ENCODE measurements at places on chromosomes 11 and 22.

DNA sequence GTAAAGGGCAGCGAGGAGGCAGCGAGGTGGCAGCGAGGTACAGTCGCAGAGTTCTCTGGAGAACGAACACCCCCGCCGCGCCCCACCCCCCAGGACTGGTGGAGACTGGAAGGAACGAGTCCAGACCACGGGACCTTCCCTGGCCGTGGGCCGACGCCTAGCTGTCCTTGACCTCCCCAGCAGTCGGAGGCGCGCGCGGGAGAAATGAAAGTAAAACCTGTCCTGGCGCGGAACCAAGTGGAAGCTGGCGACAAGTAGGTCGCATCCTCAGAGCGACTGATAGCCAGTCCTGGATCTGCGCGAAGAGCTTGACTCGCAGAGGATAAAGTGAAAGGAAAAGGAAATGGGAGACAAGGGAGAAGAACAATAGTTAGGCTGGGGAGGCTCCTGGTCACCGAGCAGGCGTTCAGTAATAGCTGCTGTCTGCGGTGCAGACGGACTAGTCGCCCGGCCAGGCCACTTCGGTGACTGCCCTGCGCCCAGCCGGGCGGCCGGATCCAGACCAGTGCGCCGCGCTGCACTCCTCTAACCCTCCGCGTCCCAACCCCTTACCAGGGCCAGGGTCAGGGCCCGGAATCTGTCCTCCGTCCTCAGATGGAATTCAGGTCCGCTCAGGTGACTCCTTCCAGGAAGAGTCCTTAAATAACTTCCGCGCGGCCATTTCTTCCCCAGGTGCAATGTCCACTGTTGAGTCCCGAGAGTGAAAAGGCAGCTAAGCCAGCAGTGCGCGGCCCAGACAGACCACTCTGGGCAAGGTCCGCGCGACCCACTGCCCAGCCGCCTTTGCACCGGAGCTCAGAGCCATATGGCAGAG lies 1.9 kb upstream of the ADM start:
- peak; percentile 48 for DNase-seq

DNA sequence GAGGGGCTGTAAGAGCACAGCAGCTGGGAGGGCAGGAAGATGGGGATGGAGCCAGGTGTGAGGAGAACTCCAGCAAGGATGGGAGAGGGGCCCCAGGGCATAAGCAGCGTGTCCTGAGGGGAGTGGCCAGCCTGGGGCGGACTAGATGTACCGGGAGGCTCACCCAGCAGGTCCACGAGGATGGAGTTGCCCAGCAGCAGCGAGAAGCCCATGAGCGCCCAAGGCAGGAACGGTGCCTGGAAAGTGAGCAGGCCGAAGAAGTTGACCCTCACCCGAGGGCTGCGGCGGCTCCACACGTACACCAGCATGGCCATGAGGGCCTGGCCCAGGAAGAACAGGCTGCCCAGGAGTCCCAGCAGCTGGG lies 1.3 kb downstream of the DERL3 start:
- no peak for DNase-seq

GRCh38 chr11:2342557-2342956 lies 34.6 kb upstream of the CD81 start:
- no peak for DNase-seq

DNA sequence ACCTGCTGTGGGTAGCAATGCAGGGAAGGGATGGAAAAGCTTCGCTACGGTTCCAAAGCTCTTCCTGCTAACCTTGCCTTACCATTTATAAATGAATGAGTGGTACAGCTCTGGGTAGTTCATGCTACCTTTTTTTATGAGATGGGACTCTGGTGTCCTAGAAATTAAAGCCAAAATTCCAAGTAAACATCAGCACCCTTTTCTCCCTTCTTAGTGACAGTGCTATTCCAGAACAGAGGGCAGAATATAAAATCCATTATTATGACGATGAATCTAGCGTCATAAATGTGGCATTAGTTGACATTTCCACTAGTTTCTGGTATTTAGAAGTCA lies 447 bp upstream of the SVIP start:
- no peak for DNase-seq

DNA sequence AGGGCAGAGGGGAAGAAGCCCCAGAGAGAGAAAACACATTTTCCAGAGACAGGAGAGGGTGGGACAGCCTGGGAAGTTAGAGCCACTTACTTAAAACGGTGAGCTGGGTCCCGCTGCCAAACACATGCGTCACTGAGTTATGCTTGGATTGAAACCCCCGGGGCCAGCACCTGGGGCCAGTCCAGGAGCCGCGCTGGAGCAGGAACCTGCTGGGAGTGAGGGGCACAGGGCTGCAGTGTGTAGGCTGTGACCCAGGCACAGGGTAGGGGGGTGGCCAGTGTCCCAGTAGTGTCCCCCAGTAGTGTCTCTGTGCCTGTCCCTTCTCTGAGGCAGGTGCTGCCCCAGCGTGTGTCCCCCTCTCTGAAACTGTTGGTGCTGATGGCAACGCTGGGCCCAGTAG lies 5.2 kb downstream of the IGLL1 start:
- no peak for DNase-seq

DNA sequence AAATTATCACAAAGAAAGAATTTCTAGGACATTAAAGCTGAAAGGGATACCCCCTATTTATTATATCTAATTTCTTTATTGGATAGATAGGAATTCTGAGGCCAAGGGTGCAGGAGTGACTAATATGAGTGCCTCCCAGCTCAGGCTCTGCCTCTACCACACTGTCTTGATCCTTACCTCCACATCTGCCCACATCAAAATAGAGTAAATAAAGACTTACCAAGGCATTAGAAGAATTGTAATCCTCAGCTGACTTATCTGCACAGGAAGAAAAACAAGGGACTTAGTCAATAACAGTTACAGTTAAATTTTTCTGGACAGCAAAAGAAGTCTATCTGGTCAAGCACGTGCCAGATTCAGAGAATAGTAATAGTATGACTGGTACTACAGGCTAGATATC lies 72.6 kb upstream of the GDPD4 start:
- peak; percentile 31 for DNase-seq

DNA sequence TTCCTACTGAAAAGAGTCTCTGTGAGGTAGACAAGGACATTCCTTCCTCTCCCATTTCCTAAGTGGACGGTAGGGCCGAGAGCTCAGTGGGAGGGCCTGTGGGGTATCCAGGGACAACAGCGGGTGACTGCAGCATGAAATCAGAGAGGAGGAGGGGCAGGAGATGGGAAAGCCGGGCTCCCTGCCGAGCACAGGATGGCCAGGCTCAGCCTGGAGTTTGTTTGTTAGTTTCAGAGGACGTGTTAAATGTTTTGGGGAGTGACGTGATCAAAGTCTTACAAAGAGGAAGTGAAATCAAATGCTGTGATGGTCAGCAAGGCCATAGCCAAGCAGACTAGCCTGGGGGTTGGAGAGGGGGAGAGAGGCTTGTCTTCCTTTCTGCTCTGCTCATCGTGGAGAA lies 152.7 kb downstream of the ADAMTS15 start:
- peak; percentile 84 for DNase-seq

DNA sequence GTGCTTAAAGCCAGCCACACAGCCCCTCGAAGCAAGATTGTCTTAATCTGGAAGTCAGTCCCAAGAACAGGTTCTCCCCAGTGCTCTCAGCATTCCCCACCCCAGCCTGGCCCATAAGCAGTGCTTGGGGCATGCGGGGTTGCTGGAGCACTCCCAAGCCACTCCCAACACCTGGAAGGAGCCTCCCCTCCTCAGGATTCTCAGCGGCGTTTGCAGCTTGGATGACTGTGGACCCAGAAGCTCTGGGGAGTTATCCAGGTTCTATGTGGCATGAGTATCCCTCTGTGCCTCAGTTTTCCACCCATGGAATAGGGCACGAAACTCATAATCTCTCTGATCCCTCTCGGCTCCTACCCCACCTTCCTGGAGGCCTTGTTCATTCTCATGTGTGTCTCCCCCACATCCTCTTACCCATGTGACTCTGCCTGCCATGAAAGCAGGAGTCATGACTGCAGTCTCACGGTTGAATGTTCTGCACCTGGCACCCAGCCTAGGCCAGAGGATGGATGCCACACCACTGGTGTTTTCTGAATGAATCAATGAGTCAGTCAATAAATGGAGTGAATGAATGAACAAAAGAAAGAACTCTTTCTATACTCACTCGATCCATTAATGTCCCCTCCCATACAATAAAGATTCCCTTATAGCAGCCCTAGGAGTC lies 33.4 kb upstream of the WNT7B start:
- DNase-seq: no peak

DNA sequence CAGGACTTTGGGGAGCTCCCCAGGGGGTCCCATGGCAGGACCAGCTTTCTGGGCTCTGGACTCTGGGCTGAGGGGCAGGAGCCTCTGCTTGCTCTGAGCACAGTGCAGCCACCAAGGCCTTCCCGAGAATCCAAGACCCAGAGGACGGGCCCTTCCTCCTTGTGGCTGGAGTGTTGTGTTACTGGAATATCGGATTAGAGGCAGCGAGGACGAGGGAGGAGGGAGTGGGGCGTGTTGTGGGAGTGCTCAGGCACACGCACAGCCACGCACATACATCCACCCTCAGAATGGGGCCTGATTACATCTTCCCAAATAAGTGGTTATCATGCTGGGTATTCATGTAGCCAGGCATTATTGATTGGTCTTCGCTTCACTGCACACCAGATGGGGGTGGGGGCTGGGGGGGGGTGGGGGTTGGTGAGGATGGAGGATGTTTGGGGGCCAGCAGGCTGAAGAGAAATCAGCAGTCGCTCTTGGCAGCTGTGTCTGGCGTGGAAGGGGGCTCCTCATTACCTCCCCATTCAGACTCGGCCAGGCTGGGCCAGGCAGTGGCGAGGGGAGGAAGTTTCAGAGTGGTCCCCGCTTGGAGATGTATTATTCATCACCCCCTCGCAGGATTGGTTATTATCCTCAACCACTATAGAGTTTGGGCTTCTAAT lies 120.9 kb downstream of the ST3GAL4 start:
- no peak for DNase-seq

DNA sequence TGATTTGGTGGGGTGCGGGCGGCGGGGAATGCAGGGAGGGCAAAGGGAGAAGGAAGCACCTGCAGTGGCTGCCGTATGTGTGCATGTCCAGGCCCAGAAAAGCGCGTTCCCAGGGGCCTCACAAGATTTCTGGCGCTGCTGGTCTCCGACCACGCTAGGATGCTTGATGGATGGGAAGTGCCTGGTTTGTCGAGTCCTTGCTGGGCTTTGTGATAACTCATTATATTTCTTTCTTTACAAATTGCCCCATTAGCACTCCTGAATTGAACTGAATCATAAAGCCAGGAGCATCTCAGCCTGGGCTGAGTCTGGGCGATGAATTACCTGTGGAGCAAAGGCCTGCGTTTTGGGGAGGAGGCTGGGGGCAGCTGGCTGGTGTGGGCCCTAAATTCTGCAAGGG lies 69.2 kb upstream of the LMO1 start:
- no peak for DNase-seq

- DNase-seq: no peak
These were observed 370.4 kb downstream of the FAT3 start for GRCh38 chr11:92595052-92595451.

All from brain microvascular endothelial cell (primary cell).